ENCODE measurements at places on chromosomes 2 and 18.

GRCh38 chr2:234879671-234880455 is 72.0 kb upstream of the SH3BP4 start:
- DNase-seq: no peak

GRCh38 chr18:34818064-34818463 is 108.0 kb downstream of the DTNA start:
- no peak for DNase-seq

DNA sequence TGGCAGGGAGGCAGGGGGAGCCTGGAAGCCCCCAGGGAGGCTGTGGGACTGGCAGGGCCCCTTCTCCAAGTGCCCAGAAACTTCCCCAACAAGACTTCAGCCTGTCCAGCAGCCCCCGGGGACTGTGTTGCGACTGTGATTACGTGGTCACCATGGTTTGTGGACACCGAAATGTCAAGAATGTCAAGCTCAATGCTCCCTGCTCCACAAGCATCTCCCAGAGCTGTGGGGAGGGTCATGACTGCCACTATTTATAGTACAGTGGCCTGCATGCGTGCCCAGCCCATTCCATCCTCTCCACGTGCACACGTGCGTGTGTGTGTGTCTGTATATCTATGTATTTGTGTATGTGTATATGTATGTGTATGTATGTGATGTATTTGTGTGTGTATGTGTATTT is 93.8 kb upstream of the MBOAT2 start:
- no peak for DNase-seq

DNA sequence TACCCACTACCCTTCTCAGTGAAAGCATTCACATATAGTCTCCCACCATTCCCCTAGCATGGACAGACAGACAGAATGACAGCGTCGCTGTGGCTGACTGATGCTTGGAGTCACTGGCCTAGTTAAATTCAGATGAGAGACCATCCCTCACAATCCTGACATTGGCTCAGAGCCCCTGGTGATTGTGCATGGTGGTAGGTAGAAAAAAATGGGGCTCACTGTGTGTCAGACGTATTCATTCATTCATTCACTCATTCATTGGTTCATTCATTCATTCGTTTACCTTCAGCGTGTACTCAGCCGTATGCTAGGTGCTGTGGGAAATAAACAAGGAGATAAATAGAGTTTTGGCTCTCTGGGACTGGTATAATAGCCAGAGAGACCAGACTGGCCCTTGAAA is 94.8 kb upstream of the STPG4 start:
- no peak for DNase-seq

DNA sequence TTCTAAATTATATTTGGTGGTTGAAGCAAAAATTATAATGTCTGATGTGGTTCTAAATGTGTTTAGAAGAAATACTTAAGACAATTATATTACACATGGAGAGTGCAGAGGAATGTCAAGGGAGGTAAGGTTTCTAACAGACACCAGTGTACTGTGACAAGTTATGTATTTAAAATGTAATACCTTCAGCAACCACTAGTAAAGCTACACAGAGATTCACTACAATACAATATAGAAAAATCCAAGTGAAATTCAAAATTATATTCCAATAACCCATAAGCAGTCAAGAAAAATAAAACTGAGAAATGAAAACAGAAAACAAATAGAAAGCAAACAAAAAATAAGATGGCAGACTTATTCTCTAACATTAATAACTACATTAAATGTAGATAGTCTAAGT is 249.5 kb upstream of the KLHL14 start:
- no peak for DNase-seq

- DNase-seq: no peak
These were observed 138.7 kb upstream of the RBMS1 start for GRCh38 chr2:160632084-160632975.

DNA sequence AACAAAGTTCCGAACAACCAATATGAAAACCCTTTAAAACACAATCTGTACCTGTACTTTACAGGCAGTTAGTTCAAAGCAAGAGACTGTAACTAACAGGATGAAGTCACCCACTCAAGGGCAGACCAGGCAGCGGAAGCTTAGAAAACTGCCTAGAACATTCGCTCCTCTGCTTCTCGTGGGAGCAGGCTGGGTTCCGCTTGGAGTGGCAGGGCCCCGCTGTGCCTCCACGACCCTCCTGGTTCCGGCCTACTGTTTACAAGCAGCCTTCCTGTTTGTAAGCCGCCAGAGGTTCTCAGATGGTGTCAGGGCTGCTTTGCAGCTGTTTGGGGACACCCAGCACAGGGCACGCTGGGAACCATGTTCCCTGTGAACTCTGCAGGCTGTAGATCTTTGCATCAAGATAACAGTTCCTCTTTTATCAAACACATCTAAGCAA is 31.3 kb downstream of the CIB4 start:
- DNase-seq: no peak

- DNase-seq: no peak
These were observed 39.1 kb downstream of the ANO7 start for GRCh38 chr2:241227594-241227993.

GRCh38 chr2:164514491-164514890 is 106.8 kb downstream of the GRB14 start:
- DNase-seq: no peak

DNA sequence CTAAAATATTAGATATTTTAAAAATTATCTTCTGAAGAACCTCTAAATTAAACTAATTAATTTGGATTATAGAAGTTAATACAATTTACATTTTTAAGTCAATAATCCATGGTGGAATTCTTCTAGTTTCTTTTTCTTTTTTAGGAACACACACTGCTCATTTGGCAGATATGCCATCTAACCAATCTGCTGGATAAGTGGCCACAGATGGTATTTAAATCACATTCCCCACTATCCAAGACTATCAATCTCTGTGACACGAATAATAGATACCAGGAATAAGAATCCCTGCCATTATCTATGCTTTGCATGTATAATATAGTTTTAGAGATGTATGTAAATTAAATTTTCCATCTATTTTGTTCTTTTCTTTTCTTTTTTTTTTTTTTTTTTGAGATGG is 58.5 kb downstream of the CABYR start:
- no peak for DNase-seq

- DNase-seq: no peak
These were observed 87.3 kb upstream of the TLK1 start for GRCh38 chr2:171247741-171248662.

GRCh38 chr2:203062126-203062525 is 47.5 kb downstream of the NBEAL1 start:
- DNase-seq: no peak

- DNase-seq: no peak
These were observed 550 bp upstream of the SFXN5 start for GRCh38 chr2:73072129-73072395.

DNA sequence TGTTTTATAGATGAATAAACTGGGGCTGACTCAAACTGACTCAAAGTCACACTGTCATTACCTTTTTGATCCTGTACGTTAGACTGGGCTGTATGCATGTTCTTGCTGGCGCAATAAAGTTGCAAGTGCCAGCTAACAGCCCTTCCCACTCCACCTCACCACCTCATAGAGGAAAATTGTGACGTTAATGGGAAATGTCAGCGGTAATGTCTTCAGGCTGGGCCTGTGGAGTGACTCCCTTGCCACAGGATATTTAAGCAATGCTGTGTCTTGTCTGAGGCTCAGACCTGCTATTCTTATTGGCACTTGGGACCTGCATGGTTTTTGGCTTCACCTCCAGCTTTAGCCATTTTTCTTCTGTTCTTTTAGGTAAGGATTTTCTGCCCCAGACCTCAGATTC is 25.2 kb upstream of the CASP10 start:
- DNase-seq: no peak

DNA sequence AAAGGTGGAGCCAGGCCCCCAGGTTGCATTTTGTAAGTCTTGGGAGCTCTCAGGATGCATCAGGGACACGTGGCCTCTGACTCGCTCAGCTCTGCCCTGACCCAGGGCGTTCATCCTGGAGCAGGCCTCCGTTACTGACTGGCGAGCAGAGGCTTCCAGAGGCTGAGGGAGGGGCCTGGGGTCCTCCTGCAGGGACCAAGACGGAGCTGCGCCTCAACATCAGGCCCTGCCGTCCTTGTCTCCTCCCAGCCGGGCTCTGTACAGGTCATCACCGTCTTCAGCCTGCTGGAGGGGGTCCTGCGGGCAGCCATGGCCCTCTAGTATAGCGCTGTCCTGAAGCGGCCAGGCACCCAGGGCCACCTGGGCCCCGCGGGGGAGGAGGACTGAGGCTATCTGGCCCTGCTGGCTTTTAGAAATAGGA is 10.2 kb upstream of the ALPP start:
- no peak for DNase-seq

- no peak for DNase-seq
These were observed 150.6 kb downstream of the AGPS start for GRCh38 chr2:177543007-177543760.

Data from stimulated activated CD8-positive, alpha-beta memory T cell treated with anti-CD3 and anti-CD28 coated beads, Interleukin-2, amount 100 ng/mL, for 1 hour (primary cell).